HT1080 (cell line): ENCODE measurements at places on chromosomes 1 and 21.

DNA sequence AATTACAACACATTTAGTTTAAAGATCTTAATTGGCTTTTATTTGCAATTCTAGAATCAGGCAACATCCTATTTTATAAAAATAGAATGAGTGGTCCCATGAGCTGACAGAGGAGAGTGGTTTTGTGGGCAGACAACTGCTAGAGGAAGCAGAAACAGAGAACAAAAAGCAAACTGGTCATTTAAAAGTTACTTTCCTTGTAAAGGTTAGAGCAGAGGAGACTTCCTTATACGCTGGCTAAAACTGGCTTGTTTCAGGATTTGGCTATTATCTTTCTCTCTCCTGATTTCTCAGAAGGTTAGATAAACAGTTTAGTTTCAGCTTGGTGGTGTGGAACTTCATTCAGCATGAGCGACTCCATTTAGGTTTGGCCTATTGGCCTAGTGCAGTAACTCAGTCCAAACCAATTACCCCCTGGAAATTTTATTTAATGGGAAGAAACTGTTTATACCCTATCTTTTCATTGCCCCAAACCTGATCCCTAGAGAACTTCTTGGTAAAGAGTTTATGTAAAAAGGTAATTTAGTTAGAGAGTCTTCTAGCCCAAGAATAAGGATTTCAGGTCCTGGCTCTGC lies 32.2 kb upstream of the IL20 start:
- no peak for DNase-seq

DNA sequence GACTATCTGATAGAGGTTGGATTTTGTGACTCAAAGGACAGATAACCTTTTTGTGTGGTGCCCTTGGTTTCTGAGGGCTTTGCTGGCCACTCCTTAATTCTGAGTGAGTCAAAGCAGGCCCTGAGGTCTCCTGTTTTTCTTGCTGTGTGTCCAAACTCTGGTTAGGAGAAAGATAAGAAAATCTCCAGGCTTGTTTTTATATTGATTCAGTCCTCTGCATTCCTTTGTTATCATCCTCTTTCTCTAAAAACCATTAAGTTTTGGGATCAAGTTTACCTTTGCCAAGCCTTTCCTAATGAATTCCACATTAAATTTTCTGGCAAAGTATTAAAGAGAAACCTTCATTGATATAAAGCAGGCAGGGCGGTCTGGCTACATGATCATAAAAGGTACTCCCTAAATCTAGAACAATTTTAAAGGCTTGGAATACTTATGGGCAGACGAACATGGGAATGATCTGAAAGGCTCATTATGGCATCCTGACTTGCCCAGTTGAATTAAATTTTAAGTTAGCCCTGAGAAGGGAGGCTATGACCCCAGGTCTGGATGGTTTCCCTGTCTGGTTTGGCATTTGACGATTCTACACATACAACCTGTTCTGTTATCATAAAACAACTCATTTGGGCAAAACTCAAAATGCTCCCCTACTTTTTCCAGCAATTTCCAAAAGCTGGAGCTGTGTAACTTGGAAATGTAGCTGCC lies 20.8 kb downstream of the ZBTB8B start:
- no peak for DNase-seq

GRCh38 chr1:96926176-96926575 lies 204.6 kb downstream of the PTBP2 start:
- no peak for DNase-seq

GRCh38 chr1:86951430-86951829 lies 37.0 kb downstream of the HS2ST1 start:
- no peak for DNase-seq

GRCh38 chr1:99474350-99474893 lies 171.5 kb upstream of the PALMD start:
- no peak for DNase-seq

DNA sequence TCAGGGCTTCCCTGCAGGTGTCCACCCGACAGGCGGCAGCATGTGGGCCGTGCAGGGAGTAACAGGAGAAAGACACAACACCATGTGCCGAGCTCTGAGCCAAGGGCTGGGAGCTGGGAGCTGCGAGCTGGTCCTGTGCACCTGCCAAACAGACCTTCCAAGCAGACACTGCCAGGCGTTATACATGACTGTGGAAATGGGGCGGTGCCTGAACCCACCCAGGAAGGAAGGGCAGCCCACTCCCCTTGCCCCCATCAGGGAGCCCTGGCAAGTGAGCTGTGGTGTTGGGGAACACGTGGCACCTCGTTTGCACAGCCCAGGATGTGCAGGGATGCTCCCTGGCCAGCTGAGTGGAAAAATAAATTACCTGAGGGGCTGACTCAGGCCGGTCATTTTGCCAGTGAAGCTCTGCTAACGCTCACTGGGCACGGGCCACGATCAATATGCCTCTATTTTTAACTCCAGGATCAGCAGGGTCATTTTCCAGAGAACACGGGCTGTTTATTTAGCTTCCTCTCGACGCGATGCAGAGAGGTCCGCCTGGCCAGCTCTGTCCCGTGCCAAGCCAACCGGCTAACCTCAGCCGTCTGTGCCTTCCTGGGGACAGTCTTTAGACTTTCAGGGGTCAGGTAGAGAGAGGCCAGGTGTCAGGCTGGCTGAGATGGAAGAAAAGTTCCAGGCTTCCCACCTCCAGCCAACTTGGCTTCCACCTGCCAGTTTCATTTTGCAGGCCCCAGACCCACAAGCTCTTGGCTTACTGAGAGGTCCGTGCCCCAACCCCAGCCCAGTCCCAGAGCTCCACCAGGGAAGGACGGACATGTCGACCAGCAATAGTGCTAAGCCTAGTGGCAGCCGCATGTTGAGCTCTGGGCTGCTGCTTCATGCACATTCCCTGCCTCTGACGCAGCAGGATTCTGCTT lies 196.7 kb upstream of the VAMP3 start:
- no peak for DNase-seq

DNA sequence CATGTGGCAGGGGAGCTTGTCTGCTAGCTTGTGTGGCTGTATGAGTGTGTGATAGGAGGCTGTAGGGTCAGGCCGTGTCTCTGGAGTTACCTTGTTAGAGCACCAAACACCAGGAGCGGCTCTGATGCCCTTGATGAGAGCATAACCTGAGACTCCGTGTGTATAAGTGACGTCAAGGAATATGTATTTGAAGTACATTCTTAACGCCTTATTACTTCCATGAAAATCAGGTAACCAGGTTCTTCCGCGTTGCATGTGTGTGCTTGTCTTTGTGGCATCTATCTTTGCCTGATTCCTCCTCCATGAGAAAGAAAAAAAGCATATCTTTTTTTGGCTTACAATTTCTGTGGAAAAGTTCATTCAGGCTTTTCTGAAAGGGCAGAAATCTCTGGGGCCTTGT lies 4.6 kb downstream of the OLFML3 start:
- no peak for DNase-seq

- DNase-seq = peak; percentile 3
Measured at GRCh38 chr1:93078638-93078985, 471 bp upstream of the MTF2 start.

GRCh38 chr1:169022648-169023047 lies 83.8 kb upstream of the ATP1B1 start:
- DNase-seq = no peak
